ENCODE measurements at places on chromosomes 1 and 21.

GRCh38 chr1:92511541-92511940 lies 24.8 kb upstream of the GFI1 start:
- DNase-seq, result no peak

DNA sequence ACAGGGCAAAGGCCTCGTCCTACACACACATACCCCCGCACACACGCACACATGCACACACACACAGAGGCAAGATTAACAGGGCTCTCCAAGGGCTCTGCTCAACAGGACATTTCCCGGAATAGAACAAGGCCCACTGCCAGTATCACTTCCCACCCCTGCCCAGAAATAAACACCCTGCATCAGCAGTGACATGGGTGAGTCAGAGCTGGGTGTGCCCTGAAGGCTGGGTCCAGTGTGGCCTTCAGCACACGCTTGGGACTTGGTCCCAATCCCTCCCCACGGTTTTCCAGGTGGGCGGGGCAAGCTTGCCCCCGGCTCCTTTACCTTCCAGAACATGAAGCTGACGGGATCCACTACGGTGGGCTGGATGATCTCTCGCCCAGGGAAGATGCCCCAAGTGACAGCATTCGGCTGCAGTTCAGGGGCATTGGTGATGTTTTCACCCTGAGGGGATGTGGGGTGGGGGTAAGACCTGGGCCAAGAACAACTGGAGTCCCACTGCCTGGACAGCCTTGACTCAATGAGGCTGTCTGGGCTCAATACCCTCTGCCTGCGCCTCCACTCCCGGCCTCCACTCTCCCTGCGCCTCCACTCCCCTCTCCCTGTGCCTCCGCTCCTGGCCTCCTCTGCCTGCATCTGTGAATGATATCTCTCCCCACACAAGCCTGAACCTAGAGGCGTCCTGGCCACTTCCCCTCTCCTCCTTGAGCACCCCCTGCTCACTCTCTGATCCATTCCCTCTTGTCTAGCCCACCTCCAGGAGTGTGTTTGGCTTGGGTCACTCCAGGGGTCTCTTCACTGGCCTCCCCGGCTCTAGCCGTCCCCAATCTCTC lies 14.7 kb downstream of the MTHFR start:
- no peak for DNase-seq

DNA sequence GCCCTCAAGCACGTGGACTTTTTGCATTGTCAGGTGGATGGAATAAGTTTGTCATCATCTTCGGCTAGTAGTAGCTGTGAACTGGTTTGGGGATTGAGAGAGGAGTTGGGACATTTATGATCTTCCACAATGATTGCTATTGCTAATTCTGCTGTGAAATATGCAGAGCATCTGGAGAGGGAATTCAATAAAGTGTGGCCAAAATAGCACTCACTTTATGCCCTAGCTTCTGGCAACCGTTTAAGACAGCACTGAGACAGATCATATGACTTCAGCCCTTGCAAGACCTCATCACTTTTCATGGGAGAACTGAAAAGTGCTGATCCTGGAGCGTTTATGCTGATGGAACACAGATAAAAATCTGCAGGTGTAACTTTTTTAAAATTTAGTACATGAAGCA lies 360.8 kb downstream of the GPATCH2 start:
- DNase-seq, result no peak

DNA sequence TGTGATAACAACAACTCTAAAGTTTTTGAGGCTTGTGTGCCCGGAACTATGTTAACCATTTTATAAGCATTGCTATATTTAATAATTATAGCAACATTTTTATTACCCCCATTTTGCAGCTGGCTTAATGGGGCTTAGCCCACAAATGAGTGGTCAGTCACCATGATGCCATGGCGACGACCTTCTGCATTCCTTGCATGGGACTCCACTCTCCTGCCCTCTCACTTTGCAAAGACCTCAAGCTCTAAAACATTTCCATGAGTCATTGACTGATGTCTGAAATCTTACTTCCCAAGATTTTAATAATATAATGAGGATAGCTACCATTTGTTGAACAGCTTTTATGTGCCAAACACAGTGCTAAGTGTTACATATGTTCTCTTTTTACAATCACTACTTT lies 15.4 kb downstream of the NGF start:
- DNase-seq, result no peak

DNA sequence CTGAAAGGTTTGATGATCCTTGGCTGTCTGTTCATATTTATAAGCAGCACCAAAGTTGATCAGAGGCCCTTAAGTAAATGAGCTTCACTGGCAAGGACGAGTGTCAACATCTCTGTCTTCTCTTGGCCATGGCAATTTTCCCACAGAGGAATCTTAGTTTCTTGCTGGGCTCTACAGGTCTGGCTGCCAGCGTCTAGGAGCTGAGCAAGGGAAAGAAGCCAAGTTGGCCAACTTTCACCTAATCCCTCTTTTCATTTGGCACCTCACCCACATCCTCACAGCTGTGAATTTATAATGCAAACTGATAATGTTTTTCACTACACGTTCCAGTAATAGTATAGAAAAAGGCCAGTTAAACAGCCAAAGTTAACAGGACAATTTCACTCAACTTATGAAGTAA lies 99.0 kb upstream of the LBR start:
- no peak for DNase-seq

GRCh38 chr1:156712626-156713025 lies 7.2 kb upstream of the CRABP2 start:
- no peak for DNase-seq

DNA sequence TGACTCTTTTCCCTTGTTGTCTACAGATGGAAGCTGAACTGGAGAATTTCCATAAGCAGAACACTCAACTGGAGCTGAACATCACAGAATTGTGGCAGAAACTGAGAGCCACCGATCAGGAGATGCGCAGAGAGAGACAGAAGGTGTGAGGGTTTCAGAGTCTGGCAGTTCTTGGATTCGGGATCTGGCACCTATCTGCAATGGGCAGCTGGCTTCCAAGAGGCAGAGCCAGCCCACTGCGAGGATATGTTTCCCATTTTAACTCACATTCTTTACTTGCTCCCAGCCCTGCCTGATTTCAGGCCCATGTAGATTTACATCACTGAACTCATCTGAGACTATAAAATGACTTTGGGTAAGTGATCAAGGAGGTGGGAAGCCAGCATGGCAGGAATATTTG lies 37.3 kb upstream of the TMEM125 start:
- no peak for DNase-seq

DNA sequence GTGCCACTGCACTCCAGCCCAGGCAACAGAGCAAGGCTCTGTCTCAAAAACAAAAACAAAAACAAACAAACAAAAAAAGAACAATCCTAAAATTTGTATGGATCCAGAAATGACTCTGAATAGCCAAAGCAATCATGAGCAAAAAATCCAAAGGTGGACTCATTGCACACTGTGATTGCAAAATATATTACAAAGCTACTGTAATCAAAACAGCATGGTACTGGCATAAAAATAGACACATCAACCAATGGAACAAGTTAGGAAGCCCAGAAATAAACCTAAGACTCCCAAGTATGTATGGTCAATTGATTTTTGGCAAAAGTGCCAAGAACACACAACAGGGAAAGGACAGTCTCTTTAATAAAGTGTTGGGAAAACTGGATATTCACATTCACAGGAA lies 19.9 kb downstream of the ERO1B start:
- DNase-seq, result no peak

GRCh38 chr1:41649396-41650027 lies 165.0 kb upstream of the EDN2 start:
- DNase-seq, result no peak

DNA sequence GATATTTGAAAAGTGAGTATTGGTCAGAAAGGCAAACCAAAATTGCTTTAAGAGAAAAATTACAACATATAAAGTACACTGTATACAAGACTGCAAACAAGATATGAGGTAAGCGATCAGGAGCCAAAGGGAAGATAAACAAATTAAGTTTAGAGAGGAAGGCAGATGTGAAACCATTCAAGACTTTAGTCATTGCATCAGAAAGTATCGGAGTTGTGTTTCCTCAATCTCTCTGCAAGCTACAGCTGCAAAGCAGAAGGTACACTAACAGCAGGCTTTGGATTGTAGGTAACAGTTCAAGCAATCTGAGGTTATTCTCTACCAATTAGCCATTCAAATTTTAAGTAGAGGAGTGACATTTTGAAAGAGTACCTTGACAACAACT lies 21.3 kb upstream of the TLCD4 start:
- no peak for DNase-seq

GRCh38 chr1:215023155-215023832 lies 59.2 kb upstream of the KCNK2 start:
- no peak for DNase-seq

DNA sequence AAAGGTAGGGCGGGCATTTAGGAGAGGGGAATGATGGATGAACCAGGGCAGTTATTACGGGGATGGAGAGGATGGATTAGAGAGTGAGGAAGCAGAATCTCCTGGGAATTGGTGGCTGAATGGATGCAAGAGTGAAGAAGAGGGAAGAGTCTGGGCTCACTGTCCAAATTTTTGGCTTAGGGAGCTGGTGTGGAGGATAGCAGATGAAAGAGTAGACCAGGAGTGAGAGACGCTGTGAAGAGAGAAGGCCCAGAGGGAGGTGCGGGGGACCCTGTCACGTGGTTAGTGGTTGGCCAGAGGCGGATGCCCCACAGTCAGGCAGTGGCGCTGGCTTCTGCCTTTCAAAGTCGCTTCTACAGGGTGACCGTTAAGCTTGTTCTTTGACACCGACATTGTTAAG lies 78.4 kb downstream of the PEX14 start:
- DNase-seq, result no peak

- no peak for DNase-seq
Observed at GRCh38 chr1:36947384-36947783, 86.9 kb downstream of the GRIK3 start.

- DNase-seq, result no peak
Observed at GRCh38 chr1:231860221-231861088, 233.9 kb downstream of the DISC1 start.

Measured in stimulated activated CD4-positive, alpha-beta T cell treated with anti-CD3 and anti-CD28 coated beads, Interleukin-4, amount 100 ng/mL, for 24 hours (primary cell).